Cortex of kidney (tissue), 1 donor: ENCODE measurements at places on chromosomes 2 and 18.

GRCh38 chr18:62329691-62330454, 4.8 kb downstream of the TNFRSF11A start:
- no peak for DNase-seq

DNA sequence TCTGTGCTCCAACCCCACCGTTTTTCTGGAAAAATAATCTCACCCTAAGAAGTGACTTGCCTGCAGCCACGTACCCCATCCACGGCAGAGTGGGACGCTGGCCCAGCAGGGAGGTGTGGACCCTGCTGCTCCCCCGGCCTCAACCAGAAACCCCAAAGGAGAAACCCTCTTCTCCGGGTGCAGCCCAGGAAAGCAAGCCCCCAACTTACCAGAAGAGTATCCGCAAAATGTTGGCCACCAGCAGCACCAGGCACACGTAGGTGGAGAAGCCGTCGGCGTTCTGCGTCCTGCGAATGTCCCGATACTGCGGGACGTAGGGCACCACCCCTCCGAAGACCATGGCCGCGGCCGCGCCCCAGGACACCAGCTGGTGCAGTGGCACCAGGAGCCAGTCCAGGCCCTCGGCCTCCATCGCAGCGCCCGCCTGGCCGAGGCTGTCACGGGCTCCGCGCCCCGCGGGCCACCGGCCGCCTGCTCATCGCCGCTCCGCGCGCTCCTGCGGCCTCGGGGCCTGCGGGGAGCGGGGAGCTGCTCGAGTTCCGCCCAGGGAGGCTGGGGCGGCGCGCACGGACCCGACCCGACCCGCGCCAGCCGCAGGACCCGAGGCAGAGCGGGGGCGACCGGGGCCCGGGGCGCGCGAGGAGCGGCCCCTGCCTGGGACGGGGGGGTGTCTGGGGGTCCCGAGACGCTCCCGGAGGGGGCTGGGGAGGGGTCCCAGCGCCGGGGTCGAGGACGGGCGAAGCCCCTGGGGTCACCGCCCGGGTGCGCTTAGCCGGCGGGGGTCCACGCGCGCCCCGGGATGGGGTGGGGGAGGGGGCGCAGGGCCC, 725 bp downstream of the SLC66A2 start:
- no peak for DNase-seq

GRCh38 chr2:127620866-127621265, 25.1 kb upstream of the GPR17 start:
- DNase-seq: no peak

- DNase-seq: no peak
Measured at GRCh38 chr18:45066210-45066609, 385.5 kb downstream of the SETBP1 start.

DNA sequence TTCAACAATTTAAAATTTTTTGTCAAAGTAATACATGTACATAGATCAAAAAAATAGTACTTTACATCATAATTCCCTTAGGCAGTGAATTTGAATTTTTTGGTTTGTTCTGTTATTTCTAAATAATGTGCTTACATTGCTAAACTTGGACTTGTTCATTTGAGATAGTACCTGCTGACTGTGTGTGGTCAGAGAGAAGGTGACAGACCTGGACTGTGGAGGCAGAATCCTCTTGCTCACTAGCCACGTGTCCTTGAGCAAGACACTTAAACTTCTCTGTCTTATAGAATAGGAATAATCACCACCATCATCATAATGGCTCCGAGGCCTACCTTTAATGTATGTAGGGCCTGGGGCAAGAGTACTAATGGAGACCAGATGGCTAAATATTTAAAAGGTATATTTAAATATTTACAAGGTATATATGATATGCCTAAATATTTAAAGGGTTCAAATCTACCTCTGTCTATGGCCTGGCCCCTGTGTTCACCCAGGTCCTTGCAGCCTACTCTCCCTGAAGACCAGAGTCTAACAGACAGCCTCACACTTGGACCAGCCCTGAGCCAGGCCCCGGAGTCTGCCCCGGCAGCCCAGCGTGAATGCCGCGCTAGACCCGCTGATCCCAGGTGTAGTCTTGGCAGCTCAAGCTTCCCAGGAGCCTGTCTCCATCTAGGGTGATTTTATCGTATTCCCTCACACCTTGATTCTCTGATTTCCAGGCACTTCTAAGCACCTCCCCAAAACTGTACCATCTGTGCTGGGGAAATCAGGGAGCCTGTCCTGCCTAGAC, 33.5 kb downstream of the ZNF532 start:
- no peak for DNase-seq

GRCh38 chr18:11664286-11664685, 24.8 kb upstream of the GNAL start:
- no peak for DNase-seq

DNA sequence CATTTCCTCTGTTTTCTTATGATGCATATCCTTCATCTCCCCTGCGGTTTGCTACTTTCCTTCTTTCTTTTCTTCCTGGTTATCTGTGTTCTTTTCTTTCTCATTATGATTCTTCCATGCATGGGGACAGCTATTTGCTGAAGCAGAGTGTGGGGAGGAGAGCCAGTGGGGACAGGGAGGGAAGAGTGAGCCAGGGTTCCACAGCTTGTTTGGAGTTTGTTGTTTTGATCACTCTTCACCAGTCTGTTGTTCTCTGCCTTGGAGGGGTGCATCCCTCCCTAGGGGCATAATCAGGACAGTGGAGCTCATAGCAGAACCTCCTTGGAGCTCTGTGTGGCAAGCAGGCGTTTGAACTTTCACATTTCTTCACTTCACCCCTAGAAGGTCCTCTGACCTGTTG, 68.0 kb downstream of the ADAM23 start:
- DNase-seq: no peak

DNA sequence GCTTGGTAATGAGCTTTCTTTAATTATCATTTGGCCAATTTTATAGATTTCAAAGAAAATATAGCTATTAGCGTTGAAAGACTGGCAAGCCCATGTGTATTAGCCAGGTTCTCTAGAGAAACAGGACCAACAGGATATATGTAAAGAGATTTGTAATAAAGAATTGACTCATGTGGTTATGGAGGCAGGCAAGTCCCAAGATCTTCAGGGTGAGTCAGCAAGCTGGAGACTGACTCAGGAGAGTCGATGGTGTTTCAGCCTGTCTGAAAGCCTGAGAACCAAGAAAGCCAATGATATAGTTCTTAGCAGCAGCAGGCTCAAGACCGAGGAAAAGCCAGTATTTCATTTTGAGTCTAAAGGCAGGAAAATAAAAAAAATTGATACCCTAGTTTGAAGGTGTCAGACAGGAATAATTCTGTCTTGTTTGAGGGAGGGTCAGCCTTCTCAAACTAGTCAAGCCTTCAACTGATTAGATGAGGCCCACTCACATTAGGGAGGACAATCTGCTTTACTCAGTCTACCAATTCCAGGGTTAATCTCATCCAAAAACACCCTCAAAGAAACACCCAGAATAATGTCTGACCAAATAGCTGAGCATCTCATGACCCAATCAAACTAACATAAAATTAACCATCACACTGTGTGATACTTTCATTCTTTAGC, 78.3 kb upstream of the CRIM1 start:
- DNase-seq: no peak

GRCh38 chr2:3645745-3646389, 12.1 kb upstream of the ALLC start:
- no peak for DNase-seq

DNA sequence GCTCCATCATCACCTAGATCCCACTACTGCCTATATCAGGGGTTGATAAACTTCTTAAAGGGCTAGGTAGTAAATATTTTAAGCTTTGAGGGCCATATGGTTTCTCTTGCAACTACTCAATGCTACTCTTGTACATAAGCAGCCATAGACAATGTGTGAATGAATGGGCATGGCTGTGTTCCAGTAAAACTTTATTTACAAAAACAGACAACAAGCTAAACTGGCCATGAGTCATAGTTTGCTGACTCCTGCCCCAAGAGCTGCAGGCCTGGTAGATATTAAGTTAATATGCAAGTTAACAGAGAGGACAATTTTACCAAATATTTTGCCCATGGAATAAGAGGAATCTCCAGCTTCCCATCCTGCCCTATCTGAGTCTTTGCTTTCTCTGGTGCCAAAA, 29.8 kb upstream of the MYO3B start:
- no peak for DNase-seq

- DNase-seq: no peak
Measured at GRCh38 chr2:38788306-38788705, 10.3 kb downstream of the GEMIN6 start.

DNA sequence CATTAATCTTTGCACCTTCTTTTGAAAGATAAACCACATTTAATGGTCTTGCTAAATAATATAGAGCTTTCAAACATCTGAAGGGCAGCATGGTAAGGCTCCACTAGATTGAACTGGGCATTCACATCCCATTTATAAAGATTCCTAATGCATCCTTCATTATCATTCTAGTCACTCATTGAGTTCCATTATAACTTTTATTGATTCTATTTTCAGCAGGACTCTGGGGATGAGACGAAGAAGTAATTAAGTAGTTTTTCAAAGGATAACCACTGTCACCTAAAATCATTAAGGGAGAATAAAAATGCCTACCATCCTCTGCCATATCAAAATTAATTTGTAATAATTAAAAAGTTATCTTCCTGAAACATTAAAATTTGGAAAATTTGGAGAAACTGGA, 60.2 kb upstream of the CTNNA2 start:
- no peak for DNase-seq

DNA sequence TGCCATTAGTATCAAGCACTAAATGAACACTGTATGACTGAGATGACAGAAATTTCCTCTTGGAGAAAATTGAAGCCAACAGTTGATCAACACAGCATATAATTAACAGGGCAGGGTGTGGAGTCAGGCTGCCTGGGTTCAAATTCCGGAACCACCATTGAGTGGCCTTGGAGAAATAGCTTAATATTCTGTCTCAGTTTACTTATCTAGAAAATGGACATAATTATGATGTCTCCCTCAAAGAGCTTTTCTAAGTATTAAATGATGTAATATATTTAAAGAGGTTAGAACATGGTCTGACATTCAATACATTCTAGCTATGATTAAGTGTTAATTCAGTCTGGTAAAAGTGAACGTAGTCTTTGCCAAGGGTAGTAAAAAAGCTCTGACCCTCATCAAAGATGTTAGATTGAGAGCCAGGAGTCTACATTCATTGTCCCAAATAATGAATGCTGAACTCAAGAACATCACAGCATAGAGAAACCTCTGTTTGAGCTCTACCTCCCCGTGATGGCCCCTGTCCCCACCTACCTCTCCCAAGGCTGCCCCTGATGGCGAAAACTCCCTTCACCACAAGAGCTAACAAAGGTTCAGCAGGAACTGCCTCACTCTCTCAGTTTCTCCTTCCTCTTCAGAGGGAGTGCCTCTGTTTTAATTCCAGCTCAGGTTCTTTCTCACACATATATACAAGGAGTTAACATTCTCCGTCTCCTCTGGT, 2.7 kb upstream of the VWA3B start:
- DNase-seq: no peak

DNA sequence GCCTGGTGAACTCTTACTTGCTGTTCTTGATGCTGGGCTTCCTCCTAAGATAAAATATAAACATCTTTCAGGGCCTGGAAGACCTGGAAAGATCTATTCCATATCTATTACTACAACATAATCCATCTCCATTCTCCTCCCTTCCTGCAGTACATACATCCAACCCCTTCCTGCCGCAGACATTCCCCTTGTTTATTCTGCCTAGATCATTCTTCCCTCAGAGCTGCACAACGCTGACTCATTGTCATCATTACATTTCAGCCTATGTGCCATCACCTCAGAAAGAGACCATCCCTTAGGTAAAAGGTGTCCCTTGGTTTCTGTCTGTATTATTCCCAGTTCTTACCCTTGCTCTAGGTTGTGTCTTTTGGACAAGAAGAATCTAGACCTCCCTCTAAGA, 2.5 kb upstream of the CDH7 start:
- DNase-seq: no peak

DNA sequence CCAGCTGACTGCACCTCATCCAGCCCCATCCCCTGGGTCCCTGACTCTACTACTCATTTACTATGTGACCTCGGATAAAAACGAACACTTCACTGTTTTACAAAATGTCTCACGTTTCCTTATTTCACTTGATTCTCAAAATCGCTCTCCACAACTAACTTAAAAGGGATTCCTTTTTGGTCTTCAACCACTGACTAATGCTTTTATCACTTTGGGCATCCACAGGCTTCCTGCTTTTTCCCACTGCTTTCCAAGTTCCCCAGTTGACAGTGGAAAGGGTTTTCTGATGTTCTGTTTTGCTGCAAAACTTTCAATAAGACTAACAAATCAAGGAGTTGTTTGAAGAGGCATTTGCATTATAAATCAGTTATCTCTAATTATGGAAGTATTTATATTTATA, 24.1 kb downstream of the EIF2AK3 start:
- DNase-seq: no peak

DNA sequence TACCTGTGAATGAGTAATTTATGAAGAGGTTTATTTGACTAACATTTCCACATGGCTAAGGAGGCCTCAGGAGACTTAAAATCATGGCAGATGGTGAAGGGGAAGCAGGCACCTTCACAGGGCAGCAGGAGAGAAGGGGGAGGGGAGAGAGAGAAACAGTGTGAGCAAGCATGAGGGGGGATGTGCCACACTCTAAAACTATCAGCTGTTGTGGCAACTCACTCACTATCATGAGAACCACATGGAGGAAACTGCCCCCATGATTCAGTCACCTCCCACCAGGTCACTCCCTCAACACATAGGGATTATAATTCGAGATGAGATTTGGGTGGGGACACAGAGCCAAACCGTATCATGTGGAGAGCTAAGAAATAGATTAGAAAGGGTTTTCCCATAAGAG, 309.0 kb downstream of the RDH14 start:
- DNase-seq: no peak

DNA sequence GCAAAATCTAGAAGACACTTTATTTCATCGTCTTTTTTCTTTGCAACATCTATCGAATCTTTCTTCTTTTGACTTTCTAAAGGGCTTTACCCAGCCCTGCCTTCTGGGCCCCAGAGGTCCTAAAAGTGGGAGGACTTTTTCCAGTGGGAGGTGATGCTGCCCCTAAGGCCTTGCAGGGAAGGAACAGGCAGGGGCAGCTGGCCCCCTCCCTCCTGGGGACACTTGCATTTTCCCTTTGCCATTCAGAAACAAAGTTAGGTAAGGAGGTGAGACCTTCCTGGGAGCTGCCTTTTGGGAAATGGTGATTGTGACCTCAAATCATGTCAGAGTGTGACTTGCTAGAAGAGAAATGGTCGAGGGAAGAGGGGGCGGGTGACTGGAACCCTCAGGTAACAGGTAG, 132.7 kb downstream of the GLI2 start:
- no peak for DNase-seq

DNA sequence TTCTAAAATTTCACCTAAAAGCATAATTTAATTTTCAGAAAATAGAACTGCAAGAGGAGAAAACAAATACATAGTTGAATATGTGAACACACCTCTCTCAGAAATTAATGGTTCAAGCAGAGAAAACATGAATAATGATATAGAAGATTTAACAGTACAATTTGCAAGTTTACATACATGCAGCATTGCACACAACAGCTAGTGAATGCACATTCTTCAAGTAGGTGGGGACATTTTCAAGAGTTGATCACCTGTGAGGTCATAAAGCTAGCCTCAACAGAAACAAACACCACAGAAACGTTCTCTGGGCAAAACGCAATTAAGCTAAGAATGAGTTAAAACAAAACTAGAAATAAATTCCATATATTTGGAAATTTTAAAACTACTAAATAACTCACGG, 38.1 kb downstream of the TMEM200C start:
- no peak for DNase-seq
